Endothelial cell of umbilical vein (primary cell): ENCODE measurements at places on chromosomes 6 and 20. TPM values are rescaled to one million over a fixed set of nuclear protein-coding genes. Genes with fewer than 3 reads are reported as not detected.

Gene MICB
- total RNA-seq, result 25.9 and 36.3 TPM in 2 replicates

DNA sequence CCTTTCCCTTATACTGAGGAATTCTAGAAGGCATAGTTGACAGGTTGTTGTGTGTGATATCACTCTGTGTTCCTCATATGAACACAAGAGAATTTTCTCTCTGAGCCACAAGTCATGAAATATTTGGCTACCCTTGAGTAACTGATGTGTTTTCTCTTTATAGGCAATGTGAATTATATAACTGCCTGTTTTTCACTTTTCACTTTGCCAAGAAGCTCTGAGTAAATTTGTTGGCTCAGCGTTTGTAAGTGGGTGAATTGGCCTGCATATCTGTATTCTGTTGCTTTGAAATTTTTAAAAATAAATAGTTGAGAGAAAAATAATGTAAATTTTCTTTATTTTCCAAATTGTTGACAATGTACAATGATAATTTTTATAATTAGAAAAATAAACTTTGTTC, 5.2 kb upstream of the BTBD9 start:
- peaks cover 7% of the 10 kb centered on the region for H3K4me1 ChIP-seq
- H3K27ac ChIP-seq, result no peak overlapping the region
- DNase-seq, result no peak
- no peaks in the 10 kb centered on the region for H3K36me3 ChIP-seq
- no peaks in the 10 kb centered on the region for H3K27me3 ChIP-seq

DNA sequence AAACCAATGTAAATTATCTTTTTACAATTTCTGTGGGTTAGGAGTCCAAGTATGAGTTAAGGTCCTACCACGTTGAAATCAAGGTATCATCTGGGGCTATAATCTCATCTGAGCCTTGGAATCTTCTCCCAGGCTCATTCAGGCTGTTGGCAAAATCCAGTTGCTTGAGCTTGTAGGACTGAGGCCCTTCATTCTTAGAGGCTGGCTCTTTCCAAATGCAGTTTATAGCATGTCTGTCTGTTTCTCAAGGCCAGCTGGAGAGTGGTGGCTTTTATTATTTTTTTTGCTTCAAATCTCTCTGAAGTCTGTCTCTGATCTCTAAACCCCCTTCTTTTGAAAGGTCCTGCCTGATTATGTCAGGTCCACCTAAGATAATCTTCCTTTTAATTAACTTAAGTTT, 177.2 kb upstream of the ASCC3 start:
- no peaks in the 10 kb centered on the region for H3K27me3 ChIP-seq
- no peak overlapping the region for H3K4me3 ChIP-seq
- no peaks in the 10 kb centered on the region for H3K4me1 ChIP-seq
- H3K27ac ChIP-seq, result no peak overlapping the region
- H3K36me3 ChIP-seq, result no peaks in the 10 kb centered on the region
- no peak for DNase-seq

Gene TCFL5
- 9.4 and 11.1 TPM in 2 replicates for total RNA-seq

DNA sequence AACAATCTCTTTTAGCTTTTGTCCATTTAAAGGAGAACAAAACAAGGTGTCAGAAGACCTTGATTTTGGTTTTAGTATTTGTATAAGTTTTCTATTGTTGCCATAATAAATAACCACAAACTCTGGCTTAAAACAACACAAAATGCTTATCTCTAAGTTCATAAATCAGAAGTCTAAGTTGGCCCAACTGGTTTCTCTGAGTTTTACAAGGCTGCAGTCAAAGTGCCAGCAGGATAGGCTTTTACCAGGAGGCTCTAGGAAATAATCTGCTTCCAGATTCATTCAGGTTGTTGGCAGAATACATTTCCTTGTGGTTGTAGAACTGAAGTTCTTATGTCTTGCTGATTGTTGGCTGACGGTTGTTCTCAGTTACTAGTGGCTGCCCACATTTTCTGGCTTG, 147.2 kb upstream of the HMGCLL1 start:
- no peaks in the 10 kb centered on the region for H3K27me3 ChIP-seq
- no peaks in the 10 kb centered on the region for H3K36me3 ChIP-seq
- no peak for DNase-seq

DNA sequence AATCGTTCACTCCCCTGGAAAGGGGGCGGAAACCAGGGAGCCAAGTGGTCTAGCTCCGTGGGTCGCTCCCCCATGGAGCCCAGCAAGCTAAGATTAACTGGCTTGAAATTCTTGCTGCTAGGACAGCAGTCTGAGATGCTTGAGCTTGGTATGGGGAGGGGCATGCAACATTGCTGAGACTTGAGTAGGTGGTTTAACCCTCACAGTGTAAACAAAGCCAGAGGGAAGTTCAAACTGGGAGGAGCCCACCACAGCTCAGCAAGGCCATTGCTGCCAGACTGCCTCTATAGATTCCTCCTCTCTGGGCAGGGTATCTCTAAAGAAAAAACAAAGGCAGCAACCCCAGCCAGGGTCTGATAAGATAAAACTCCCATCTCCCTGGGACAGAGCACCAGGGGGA, 43.2 kb downstream of the COL21A1 start:
- no peaks in the 10 kb centered on the region for H3K27me3 ChIP-seq
- DNase-seq, result no peak
- H3K36me3 ChIP-seq, result no peaks in the 10 kb centered on the region
- no peak overlapping the region for H3K4me3 ChIP-seq

DNA sequence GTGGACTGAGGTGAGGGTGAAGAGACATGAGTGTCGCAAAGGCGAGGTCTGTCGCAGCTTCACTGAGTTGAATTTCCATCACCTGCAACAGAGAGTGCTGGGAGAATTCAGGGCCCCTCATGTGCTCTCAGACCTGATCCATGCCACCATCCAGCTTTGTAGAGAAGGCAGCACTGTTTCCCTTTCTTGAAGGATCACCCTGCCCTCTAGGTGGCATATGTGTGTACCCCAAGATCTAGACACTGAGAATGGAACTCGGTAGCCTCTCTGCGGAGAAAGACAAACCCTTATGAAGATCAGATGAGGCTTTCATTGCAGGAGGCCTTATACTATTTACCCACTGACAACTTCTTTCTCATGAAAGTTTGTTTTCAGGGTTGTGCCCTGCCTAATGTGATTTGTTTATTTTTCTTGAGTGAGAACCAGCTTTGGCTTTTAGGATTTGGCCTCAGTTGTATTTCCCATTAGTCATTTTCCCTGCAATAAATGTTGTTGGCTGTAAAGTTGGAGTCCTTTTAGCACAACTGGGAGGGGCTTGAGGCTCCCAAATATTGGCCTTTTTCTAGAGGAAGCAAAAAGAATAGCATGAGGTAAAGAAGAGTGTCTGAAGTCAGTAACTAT, 811.3 kb downstream of the DHX35 start:
- H3K27me3 ChIP-seq, result no peaks in the 10 kb centered on the region
- H3K4me1 ChIP-seq, result no peaks in the 10 kb centered on the region
- no peak for DNase-seq
- no peak overlapping the region for H3K27ac ChIP-seq
- no peak overlapping the region for H3K4me3 ChIP-seq
- H3K36me3 ChIP-seq, result no peaks in the 10 kb centered on the region

DNA sequence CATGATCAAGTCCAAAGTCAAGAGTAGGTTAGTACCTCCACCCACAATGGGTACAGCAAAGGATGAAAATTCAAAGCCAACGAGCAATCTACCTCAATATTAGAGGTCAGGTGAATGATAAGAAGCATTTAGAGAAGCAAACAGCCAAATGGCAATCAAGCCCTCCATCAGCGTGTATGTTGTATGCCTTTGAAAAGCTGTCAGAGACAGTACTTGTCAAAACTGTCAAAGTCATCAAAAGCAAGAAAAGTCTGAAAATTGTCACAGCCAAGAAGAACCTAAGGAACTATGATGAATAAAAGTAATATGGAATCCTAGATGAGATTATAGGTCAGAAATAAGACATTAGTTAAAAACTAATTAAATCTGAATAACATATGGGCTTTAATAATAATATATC, 99.3 kb downstream of the PCSK2 start:
- no peak for DNase-seq
- no peak overlapping the region for H3K4me3 ChIP-seq
- no peaks in the 10 kb centered on the region for H3K4me1 ChIP-seq

DNA sequence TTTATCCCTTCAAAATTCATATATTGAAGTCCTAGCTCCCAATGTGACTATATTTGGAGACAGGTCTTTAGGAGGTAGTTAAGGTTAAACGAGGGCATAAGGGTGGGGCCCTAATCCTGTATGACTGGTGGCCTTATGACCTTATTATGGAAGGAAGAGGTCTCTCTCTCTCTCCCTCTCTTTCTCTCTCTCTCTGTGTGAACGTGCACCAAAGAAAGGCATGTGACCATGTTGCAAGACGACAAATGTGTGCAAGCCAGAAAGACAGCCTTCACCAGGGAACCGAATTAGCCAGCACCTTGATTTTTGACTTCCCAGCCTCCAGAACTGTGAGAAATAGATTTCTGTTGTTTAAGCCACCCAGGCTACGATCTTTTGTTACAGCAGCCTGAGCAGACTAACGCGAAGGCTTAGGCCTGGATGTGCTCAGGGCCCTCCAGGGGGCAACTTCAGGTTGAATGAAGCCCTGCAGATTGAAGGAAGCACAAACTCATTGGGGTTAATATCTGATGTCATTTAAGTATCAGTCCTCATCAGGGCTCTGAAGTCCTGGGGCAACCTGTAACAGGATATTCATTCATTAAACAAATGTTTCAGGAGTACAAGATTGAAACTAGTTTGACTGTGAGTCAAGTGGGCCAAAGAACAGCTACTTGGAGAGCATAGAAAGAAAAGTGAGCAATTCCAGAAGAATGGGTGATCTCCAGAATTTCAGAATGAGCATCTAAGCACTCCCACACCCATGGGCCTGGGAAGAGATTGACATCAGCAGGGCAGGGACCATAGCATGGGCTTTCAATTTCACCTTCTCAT, 157.4 kb upstream of the TNFAIP3 start:
- no peak overlapping the region for H3K27ac ChIP-seq
- H3K36me3 ChIP-seq, result no peaks in the 10 kb centered on the region
- DNase-seq, result no peak
- H3K27me3 ChIP-seq, result no peaks in the 10 kb centered on the region
- no peak overlapping the region for H3K4me3 ChIP-seq

- no peaks in the 10 kb centered on the region for H3K4me1 ChIP-seq
- peaks cover 15% of the 10 kb centered on the region for H3K27me3 ChIP-seq
- no peak overlapping the region for H3K4me3 ChIP-seq
Observed at GRCh38 chr6:168314948-168315347, 4.6 kb downstream of the DACT2 start.

- H3K27me3 ChIP-seq, result no peaks in the 10 kb centered on the region
- H3K4me3 ChIP-seq, result no peak overlapping the region
- H3K36me3 ChIP-seq, result peaks cover 4% of the 10 kb centered on the region
- H3K27ac ChIP-seq, result no peak overlapping the region
Observed at GRCh38 chr6:7129784-7130569, 22.2 kb downstream of the RREB1 start.

Gene GPR63
- 0.09 and 0.13 TPM in 2 replicates for total RNA-seq

- no peaks in the 10 kb centered on the region for H3K36me3 ChIP-seq
- H3K4me1 ChIP-seq, result peaks cover 39% of the 10 kb centered on the region
- H3K27ac ChIP-seq, result peak overlapping the region; percentile 65
- no peak overlapping the region for H3K4me3 ChIP-seq
Observed at GRCh38 chr6:139534472-139535115, 160.1 kb upstream of the CITED2 start.

Gene CDH22
- total RNA-seq, result not detected in 2 replicates

DNA sequence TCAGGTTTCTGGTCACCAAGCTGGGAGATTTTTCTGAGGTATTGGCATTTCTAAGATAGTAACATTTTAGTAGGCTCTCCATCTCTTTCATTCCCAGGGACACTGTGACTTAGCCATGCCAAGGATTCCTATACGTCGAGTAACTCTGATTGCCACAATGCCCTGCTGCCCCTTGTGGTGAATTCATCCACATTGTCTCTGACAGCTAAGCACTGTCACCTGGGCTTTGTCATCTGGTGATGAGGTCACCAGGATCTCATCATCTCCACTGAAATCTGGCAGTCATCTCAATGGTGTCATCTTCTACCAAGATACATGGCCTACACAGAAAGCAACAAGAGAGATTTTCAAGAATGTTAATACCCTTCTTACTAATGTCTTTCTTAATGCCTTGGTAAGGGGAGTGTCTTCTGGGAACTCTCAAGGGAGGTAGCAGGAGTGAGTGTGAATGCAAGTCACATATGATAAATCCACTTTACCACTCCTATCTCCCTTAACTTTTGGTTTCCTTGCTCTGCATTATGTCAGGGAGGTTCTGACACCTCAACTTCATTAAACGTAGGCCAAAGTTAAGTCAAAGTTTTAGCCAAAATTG, 246.7 kb downstream of the CD109 start:
- no peak overlapping the region for H3K4me3 ChIP-seq
- no peak for DNase-seq

GRCh38 chr6:97864826-97865225, 581.8 kb upstream of the MMS22L start:
- H3K27ac ChIP-seq, result no peak overlapping the region
- H3K36me3 ChIP-seq, result no peaks in the 10 kb centered on the region
- no peak for DNase-seq
- no peaks in the 10 kb centered on the region for H3K4me1 ChIP-seq

Gene IL20RA
- not detected in 2 replicates for total RNA-seq

Gene MSH5
- 43.2 and 43.8 TPM in 2 replicates for total RNA-seq

DNA sequence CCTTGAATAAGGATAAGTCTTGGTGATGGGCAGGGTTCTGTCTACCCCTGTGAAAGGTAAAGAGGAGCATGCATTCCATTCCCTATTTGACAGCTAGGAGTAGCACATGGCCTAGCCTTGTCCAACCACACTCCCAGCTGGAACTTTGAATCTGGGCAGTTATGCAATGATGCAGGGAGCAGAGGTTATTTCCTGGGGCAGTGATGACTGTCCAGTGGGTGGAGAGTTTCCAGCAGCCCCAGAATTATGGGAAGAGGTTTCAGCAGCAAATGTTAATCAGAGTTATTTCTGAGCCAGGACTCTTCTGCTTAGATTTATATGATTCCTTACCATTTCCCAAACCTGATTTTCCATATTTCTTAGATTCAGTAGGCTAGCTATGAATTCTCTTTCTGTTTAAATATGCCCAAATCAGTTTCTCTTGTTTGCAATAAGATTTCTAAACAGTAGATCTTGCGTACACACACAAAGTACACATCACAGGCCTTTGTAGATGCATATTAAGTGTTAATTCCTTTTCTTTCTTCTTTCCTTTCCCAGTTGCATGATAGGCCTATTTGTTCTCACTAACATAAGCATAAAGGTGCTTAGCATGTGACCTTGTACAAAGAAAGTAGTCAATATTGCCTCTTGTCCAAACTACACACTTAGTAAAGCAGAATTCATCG, 17.3 kb upstream of the TXLNB start:
- DNase-seq, result no peak
- no peak overlapping the region for H3K27ac ChIP-seq
- H3K36me3 ChIP-seq, result no peaks in the 10 kb centered on the region
- no peaks in the 10 kb centered on the region for H3K27me3 ChIP-seq
- peaks cover 6% of the 10 kb centered on the region for H3K4me1 ChIP-seq
- no peak overlapping the region for H3K4me3 ChIP-seq
